ENCODE measurements at places on chromosomes 12 and 14. TPM values are rescaled to one million over a fixed set of nuclear protein-coding genes. Genes with fewer than 3 reads are reported as not detected.

PCBP2 gene
- 257 TPM for total RNA-seq

TAS2R46 gene
- 3.5 TPM for total RNA-seq

GPR162 gene
- 1.1 TPM for total RNA-seq

SLC39A5 gene
- not detected for total RNA-seq

SERPINA1 gene
- total RNA-seq: 0.22 TPM

KRT80 gene
- 0.22 TPM for total RNA-seq

RIPK3 gene
- not detected for total RNA-seq

SLC7A7 gene
- total RNA-seq: 26.5 TPM

TAS2R42 gene
- total RNA-seq: not detected

Data from placental pericyte (primary cell).